ENCODE measurements at places on chromosomes 7 and 10. TPM values are rescaled to one million over a fixed set of nuclear protein-coding genes. Genes with fewer than 3 reads are reported as not detected.

Gene CALML3
- total RNA-seq, result not detected

Gene LIPM
- total RNA-seq, result not detected

Gene EEPD1
- 2.1 TPM for total RNA-seq

Gene GIMAP7
- not detected for total RNA-seq

Gene CFTR
- not detected for total RNA-seq

Gene VWDE
- total RNA-seq, result not detected

Gene AFAP1L2
- total RNA-seq, result 0.51 TPM

Gene RELN
- under 0.01 TPM for total RNA-seq

Gene PTEN
- total RNA-seq, result 82.0 TPM

Gene TBX20
- total RNA-seq, result 39.8 TPM

Gene OR2A42
- not detected for total RNA-seq

Gene ASAH2
- 0.47 TPM for total RNA-seq

Gene SPAM1
- not detected for total RNA-seq

Gene DENND2A
- 15.3 TPM for total RNA-seq

Gene PPRC1
- 17.3 TPM for total RNA-seq

Gene SORCS1
- 0.09 TPM for total RNA-seq

Gene ASIC3
- total RNA-seq, result 0.47 TPM

Gene ASB10
- not detected for total RNA-seq

Gene CDK14
- total RNA-seq, result 26.5 TPM

Gene CCZ1B
- 16.7 TPM for total RNA-seq

Gene GPR141
- not detected for total RNA-seq

Gene SDHAF3
- total RNA-seq, result 10.8 TPM

Gene ARHGAP22
- total RNA-seq, result 6.0 TPM

Gene KAT6B
- 8.8 TPM for total RNA-seq

Gene PSD
- 12.1 TPM for total RNA-seq

Gene HMX2
- total RNA-seq, result not detected

Gene ZNF394
- total RNA-seq, result 17.6 TPM

Gene STK31
- total RNA-seq, result not detected

Gene OPN1SW
- not detected for total RNA-seq

Gene PRKCQ
- 0.12 TPM for total RNA-seq

Gene PON2
- 99.9 TPM for total RNA-seq

Gene DPP6
- total RNA-seq, result 0.35 TPM
